Left lobe of liver (tissue), 2 donors: ENCODE measurements at places on chromosomes 7 and 10. TPM values are rescaled to one million over a fixed set of nuclear protein-coding genes. Genes with fewer than 3 reads are reported as not detected.

GRCh38 chr7:95921543-95921942, 149.2 kb downstream of the DYNC1I1 start:
- DNase-seq, result no peak

GRCh38 chr10:68869623-68870022, 31.5 kb upstream of the DDX50 start:
- no peak for DNase-seq

DNA sequence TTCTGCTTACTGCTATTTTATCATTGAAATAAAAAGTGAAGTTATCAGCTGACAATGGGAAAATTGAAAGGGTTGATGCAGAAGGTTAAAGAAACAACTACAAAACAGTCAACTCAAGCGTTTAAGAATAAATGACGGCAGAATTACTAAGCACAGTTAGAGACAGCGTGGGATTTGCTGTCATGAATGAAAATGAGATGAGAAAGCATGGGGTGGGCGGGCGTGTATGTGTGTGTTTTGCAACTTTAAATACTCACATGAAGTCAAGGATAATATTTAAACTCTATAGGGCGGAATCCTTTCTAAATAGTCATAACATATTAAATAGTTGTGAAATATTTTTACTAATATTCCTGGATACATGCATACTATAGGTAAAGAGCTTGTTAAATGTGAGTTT, 450.8 kb downstream of the ETV1 start:
- no peak for DNase-seq

DNA sequence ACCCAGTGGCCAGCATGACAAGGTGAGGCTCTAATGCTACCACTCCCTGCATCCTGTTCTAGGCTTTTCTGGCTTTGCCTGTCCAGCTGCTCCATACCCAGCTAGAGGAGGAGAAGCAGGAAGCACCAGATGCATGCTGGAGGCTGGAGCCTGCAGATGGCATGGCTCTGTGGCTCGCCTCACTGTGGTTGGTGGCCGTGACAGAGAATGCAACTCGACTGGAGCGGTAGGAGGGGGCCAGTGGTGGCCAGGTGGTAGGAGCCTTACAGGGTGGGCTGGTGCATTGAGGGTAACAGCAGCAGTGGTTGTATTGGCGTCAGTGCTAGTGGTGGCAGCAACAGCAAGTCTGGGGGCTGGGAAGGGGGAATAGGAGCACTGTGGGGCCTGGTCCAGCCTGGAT, 128.6 kb downstream of the ZNF248 start:
- no peak for DNase-seq

GRCh38 chr7:40987571-40987970, 715.3 kb downstream of the INHBA start:
- no peak for DNase-seq

DNA sequence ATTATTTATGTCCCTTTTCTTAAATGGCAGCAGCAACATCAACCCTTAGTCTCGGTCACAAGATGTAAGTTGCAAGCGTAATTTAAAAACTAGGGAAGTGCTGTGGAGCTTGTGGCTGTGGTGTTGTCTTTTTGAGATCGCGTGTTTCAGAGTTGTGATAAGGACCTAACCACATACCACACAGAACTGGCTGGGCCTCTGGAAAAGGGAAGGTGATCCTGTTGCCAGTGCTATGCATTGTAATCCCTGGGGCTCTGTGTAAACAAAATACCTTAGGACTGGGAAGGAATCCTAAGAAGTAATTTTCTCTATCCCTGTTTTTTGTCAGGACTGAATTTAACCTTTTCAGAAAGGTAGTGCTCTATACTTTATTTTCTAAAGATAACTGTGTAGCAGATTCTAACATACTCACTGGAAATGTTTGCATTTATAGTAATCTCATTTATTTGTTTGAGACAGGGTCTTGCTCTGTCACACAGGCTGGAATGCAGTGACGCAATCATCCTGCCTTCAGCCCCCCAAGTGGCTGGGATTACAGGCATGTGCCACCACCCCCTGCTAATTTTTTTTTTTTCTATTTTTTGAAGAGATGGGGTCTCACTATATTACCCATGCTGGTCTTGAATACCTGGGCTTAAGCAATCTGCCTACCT, 60.4 kb downstream of the INPP5F start:
- DNase-seq, result no peak

GRCh38 chr7:50762337-50762736, 20.4 kb downstream of the GRB10 start:
- no peak for DNase-seq

DNA sequence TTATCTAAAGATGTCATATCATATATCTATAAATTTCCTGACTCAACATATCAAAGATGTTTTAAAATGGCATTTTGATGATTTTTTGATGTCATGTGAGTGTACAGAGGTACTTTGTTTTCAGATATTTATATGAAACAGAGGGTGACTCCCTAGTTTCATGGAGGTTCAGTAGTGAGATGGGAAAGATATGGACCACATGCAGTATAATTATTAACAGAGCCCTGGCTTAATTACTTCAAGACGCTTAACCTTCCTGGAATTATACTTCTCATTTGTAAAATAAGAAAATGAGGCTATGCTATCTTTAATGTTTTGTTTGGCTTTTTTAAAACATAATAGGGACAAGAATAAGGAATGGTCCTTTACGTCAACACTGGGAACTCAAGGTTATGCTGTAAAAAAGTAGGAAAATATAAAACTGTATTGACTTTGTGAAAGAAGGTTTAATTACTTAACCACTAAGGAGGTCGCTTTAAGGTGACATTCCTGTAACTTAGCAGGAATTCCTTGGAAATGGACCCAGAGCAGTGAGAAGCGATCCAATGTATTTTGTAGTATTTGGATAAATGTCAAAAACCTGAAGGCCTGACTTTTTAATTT, 821.0 kb upstream of the IGFBP3 start:
- DNase-seq, result no peak

DNA sequence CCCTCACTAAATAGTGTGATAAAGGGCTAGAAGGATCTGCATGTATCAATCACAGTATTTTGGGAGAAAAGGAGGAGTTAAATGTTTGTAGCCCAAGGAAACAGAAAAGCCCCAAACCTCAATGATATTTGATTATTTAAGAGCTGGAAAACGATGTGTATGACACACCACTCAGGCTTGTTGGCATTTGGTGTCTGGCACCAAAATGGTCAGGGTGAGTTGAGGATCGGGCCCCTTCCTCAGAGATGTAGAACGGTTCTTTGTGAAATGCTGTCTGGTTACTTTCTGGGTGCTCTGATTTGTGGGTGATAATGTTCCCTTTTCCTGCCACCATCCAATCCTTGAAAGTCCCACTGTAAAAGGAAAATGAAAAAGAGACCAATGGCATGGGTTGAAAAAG, 113.7 kb downstream of the CCDC3 start:
- DNase-seq, result no peak

GRCh38 chr10:49104323-49104722, 11.0 kb downstream of the VSTM4 start:
- DNase-seq, result no peak

- DNase-seq, result no peak
Observed at GRCh38 chr7:16695621-16696237, 49.7 kb downstream of the BZW2 start.

- no peak for DNase-seq
Observed at GRCh38 chr10:47071891-47072290, 160.7 kb downstream of the PTPN20 start.

Gene GHRHR
- total RNA-seq, result 0.83 TPM

Gene CLRN3
- 25.1 TPM for total RNA-seq

Gene FBH1
- total RNA-seq, result 41.7 TPM
